ENCODE measurements at places on chromosomes 7 and 10.

DNA sequence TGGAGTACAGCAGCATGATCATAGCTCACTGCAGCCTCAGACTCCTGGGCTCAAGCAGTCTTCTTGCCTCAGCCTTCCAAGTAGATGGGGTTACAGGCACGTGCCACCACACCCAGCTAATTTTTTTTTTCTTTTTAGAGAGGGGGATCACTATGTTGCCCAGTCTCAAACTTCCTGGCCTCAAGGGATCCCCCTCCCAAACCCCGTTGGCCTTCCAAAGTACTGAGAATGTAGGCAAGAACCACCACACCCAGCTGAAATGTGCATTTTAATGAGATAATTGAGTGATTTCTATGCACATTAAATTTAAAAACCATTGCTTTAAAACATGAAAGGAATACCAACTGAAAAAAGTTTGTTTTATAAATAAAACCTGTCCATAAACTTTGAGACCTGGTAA lies 25.6 kb downstream of the MARCHF5 start:
- no peak for DNase-seq

DNA sequence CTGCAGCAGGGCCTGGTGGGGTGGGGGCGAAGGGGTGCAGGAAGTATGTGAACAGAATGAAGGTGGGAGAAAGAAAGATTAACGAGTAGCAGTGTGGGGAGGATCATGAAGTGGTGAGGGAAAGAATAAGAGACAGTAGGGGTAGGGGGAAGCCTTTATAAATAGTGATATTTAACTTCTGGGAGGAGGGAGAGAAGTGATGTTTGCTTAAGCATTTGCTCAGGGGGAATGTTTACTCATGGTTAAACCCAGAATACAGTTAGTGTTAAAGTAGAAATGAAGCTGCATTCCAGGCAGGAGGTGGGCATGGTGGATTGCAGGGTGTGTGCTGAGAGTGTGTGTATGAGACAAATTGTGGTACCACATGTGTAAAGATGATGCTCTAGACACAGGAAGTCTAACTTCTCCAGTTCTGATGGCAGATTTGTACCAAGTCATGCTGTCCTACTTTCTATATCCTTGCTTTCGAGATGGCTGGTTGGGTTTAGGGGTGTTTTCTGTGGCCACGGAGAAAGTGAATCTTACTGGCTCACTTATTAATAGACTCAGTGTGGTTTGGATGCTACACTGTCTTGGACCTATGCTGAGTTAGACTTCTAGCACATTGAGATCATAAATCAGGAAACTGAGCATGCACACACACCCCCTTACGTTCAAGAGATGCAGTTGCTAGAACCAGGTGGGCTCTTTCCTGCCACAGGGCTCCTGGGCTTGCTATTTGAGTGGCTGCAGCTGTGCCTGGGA lies 10.6 kb upstream of the DNMBP start:
- DNase-seq = no peak

DNA sequence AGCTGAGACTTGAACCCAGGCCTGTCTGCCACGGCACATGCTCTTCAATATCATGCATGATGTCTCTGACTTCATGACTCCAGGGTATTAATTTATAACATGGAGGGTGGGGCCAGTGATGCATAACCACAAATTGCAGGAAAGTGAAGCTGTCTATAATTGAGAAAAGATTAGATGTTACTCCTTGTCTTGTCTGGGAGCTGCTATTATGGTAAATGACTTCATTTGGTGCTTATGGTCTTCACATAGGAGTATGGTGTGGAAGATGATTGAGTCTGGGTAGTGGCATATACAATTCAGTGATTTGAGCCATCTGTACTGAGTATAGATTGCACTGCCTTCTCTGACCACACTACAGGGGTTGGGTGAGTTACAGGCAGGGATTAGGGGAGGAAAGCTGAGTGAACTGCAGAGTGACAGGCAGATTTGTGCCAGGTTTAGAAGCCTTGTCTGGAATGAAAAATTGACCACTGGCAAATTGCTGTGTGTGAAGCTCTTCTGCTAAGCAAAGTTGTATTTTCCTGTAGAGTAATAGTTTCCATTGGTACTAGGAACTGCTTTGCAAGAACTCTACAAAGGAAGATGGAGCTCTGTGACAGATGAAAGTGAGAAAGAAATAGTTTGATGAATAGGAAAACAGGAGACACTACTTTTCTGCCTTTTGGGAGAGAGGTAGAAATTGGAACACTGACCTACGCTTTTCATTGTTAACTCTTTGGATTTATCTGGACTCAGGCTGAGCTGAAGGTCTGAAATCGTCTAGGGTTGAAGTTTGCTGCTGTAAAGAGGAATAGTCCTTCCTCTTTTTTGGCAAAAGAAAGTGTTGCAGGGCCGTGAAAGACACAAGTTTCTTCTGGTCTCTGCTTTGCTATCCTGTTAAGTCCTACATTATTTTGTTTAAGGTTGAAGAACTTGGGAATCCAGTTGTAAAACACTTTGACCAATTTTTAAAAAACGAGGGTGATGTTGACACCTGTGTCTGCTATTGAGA lies 2.7 kb downstream of the SND1 start:
- no peak for DNase-seq

DNA sequence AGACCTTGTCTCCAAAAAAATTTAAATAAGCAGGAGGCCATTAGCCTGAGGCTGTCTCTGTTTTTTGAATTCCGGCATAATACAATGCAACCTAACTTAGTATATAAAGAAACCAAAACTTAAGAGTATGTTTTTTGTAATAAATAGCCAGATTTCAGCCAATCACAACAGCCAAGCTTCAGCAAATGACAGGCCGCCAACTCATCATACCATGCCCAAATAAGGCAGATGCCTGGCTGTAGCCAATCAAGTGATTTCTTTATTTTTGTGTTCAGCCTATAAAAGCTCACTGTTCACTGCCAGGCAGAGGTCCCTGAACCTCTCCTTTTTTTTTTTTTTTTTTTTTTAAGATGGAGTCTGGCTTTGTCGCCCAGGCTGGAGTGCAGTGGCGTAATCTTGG lies 12.7 kb upstream of the PURB start:
- DNase-seq = no peak

- DNase-seq = no peak
Observed at GRCh38 chr7:137981175-137981574, 20.7 kb downstream of the CREB3L2 start.

Measured in AG04449 (cell line).